ENCODE measurements at places on chromosomes 2 and 18.

- DNase-seq: no peak
Measured at GRCh38 chr2:216429428-216429827, 17.1 kb downstream of the SMARCAL1 start.

DNA sequence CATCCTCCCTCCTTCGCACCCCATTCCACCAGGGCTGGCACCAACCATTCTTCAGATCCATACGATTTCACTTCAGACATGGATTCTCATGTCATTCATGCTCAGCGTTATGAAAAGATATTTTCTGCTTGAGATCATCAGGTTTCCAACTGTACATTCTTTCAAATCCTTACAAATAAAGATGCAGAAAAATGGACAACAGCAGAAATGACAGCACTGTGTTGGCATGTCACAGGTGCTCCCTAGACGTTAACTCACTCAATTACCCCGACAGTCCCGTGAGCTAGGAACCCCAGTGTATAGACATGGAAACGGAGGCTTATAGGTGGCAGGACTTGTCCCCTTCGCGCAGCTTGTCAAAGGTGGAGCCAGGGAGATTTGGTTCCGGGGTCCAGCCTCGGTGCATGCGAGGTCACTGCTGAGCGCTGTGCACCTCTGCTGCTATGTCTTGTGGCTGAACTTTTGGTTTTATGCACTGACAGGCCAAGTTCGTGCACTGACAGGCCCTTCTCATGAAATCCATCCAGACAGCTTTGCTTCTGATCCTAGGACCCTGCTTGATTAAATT, 17.7 kb downstream of the FHL2 start:
- DNase-seq: no peak

- DNase-seq: no peak
Measured at GRCh38 chr2:1628893-1629292, 115.4 kb downstream of the PXDN start.

DNA sequence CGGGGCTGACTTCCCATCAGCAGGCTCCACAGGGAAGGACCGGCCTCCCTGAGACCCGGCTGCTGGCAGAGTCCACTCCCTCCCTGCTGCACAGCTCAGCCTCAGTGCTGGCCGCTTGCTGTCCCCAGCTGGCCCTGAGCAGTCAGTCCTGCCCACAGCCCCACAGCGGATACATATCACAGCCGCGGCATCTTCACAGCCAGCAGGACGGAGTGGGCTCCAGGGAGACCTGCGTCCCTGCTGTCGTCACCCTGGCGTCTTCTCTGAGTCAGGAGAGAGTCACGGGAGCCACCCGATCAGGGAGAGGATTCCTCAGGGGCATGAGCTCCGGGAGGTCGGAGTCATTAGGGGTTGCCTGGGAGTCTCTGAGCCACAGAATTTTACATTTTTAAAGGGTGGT, 13.1 kb upstream of the SNTG2 start:
- no peak for DNase-seq

GRCh38 chr2:171706152-171706803, 19.0 kb downstream of the DYNC1I2 start:
- DNase-seq: no peak

- no peak for DNase-seq
Measured at GRCh38 chr2:120820953-120821279, 85.2 kb downstream of the GLI2 start.

GRCh38 chr2:200609028-200609614, 23.3 kb downstream of the AOX1 start:
- no peak for DNase-seq

DNA sequence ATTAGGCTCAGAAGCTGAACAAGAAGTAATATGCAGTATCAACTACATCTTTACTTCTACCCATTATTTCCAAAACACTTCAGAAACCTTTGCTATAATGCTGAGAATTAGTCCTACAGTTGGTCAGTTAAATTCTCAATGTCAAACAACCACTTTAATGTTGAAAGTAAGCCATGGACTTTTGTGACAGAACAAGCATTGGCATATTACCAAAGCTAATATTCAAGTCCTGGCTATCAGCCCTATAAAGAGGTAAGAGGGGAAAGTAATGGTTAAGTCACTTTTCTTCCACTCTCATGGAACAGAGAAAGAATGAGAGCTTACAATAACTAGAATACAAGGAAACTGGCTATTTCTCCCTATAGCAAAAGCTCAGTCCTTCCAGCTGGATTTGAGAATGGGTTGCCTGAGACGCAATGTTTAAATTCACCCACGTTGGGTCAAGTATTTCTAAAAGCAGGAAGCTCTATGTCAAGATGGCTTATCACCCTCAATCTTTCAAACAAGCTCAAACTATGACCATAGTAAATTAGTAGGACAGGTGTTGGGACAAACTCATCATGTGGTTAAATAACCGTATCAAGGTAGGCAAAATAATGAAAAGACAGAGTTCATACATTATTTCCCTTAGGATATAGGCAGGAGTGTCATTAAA, 31.4 kb upstream of the MFSD6 start:
- no peak for DNase-seq
